ENCODE measurements at places on chromosomes 16 and 17. TPM values are rescaled to one million over a fixed set of nuclear protein-coding genes. Genes with fewer than 3 reads are reported as not detected.

Gene KRT17
- 165 TPM for total RNA-seq

GRCh38 chr17:61463316-61464129, 11.3 kb downstream of the TBX4 start:
- no peak overlapping the region for H3K27ac ChIP-seq
- peaks cover 10% of the 10 kb centered on the region for H3K4me1 ChIP-seq
- H3K4me3 ChIP-seq: no peak overlapping the region
- no peaks in the 10 kb centered on the region for H3K27me3 ChIP-seq

DNA sequence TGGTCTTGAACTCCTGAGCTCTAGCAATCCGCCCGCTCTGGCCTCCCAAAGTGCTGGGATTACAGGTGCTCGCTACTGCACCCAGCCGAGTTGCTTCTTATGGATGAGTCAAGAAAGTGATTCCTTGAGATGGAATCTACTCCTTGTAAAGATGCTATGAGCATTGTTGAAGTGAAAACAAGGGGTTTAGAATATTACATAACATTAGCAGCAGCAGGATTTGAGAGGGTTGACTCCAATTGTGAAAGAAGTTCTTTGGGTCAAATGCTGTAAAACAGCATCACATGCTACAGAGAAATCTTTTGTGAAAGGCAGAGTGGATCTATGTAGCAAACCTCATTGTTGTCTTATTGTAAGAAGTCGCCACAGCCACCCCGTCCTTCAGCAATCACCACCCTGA, 72.7 kb downstream of the NT5M start:
- H3K27me3 ChIP-seq: no peaks in the 10 kb centered on the region
- H3K4me1 ChIP-seq: peaks cover 19% of the 10 kb centered on the region
- H3K4me3 ChIP-seq: no peak overlapping the region
- DNase-seq: no peak
- H3K27ac ChIP-seq: peak overlapping the region; percentile 34

Gene SHISA6
- total RNA-seq: 1.5 TPM

DNA sequence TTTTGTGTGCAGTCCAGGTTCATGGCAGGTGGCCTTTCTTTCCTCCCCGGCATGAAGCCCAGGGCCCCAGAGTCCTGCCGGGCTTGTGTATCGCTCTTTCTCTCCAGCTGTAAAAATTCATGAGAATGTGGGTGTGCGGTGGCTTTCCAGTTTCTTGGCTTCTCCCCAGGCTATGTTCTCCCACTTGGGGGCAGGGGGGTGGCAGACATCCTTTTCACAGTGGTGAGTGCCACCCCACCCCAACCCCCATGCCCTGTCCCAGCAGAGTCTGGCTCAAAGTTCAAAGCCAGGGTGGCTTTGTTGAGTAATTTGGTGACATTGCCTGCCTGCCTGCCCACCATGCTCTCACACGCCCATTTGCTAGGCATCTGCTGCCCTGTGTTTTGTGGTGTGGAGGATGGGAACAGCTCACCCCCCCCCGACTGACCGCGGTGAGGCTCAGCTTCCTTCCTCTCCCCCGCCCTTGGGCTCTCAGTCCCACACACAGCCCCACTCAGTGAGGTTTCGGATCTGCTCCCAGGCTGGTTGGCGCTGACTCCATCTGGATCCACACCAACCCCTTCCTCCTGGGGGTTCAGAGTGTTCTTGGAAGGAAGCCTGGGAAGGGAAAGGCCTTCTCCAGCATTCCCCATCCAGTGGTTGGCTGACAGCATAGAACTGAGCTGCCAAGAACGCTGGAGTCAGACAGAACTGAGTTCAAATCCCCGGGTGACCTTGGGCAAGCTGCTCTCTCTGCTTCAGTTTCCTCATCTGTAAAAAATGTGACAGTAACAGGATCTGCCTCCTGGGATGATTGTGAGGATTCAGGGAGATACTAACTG, 36.0 kb downstream of the CHD9 start:
- no peaks in the 10 kb centered on the region for H3K36me3 ChIP-seq
- H3K27ac ChIP-seq: peak overlapping the region; percentile 76
- peaks cover 93% of the 10 kb centered on the region for H3K4me1 ChIP-seq
- DNase-seq: peak; percentile 99
- peak overlapping the region; percentile 1 for H3K4me3 ChIP-seq

DNA sequence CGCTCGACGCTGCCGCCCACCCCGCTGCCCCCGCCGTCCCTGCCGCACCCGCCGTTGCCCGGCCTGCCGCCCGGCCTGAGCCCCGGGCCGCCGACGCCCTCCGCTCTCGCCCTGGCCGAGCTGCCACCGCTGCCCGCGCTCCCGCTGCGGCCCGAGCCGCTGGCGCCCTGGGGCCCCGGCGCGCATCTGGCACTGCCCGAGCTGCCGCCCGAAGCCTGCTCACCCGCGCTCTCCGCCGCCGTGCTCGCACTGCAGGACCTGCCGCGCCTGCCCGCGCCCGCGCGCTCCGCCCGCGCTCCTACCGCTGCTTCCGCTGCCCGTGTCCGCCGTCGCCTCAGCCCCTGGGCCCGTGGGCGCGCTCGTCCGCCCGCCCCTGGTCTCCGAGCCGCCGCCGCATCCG, 8.4 kb upstream of the CLDN9 start:
- H3K4me1 ChIP-seq: peaks cover 8% of the 10 kb centered on the region
- no peaks in the 10 kb centered on the region for H3K27me3 ChIP-seq
- no peak for DNase-seq
- no peak overlapping the region for H3K27ac ChIP-seq

DNA sequence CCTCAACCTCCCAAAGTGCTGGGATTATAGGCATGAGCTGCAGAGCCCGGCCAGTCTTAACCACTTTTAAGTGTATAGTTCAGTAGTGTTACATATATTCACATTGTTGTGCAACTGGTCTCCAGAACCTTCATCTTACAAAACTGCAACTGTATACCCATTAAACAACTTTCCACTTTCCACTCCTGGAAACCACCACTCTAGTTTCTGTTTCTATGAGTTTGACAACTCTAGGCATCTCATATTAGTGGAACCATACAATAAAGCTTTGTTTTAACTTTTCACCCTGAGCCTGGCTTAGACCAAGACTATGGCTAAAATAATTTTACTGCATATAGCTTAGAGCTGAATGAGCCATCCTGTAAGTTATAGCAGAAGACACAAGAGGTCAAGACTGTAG, 108.0 kb upstream of the GOT2 start:
- H3K4me3 ChIP-seq: no peak overlapping the region
- H3K27ac ChIP-seq: no peak overlapping the region
- no peaks in the 10 kb centered on the region for H3K4me1 ChIP-seq
- H3K36me3 ChIP-seq: no peaks in the 10 kb centered on the region
- no peak for DNase-seq

DNA sequence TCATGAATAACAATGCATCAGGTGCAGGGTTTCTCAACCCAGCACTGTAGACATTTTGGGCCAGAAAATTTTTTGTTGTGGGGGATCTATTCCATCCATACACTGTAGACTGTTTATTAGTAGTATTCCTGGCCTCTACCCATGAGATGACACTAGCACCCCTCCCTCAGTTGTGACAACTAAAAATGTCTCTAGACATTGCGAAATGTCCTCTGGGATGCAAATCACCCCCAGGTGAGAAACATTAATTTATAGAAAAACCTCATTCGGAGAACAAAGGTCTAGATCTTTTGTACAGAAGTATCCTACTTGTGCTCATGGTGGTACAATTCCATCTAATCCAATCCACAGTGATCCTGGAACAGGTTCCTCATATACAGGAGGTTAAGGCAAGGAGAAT, 4.3 kb downstream of the ADAT1 start:
- H3K4me3 ChIP-seq: no peak overlapping the region
- H3K27me3 ChIP-seq: no peaks in the 10 kb centered on the region
- no peak overlapping the region for H3K27ac ChIP-seq
- no peaks in the 10 kb centered on the region for H3K36me3 ChIP-seq

GRCh38 chr17:73791631-73792030, 147.4 kb upstream of the SDK2 start:
- no peaks in the 10 kb centered on the region for H3K4me1 ChIP-seq
- H3K4me3 ChIP-seq: no peak overlapping the region
- H3K27ac ChIP-seq: no peak overlapping the region
- no peak for DNase-seq
- H3K36me3 ChIP-seq: no peaks in the 10 kb centered on the region

DNA sequence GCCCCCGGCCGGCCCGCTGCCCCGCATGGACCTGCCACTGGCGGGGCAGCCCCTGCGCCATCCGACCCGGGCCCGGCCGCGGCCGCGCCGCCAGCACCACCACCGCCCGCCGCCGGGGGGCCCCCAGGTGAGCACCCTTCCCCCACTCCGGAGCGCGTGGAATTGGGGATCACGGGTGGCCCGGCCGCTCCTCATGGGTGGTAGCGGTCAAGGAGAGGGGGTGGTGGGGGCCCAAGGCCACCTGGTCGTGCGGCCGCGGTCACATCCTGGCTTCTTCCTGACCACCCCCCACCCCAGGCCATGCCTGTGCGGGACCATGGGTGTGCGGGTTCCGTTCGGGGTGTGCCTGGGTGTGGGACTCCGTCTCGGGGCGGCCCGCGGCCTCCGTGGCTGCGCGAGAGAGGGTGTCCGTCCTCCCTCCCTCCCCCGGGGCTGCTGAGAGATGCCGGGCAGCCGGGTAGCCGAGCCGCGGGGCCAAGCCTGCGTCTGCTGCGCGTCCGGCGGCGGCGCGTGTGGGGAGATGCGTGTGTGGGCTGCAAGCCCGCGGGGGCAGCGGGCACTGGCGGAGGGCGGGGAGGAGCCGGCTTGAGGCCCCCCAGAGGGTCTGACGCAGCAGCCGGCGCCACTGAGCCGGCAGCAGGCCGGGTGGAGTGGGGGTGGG, 6.8 kb downstream of the ACD start:
- H3K36me3 ChIP-seq: no peaks in the 10 kb centered on the region
- H3K27me3 ChIP-seq: peaks cover 12% of the 10 kb centered on the region
- peak overlapping the region; percentile 38 for H3K4me3 ChIP-seq

GRCh38 chr16:19162085-19162484, 6.0 kb upstream of the SYT17 start:
- no peak overlapping the region for H3K4me3 ChIP-seq
- H3K4me1 ChIP-seq: no peaks in the 10 kb centered on the region
- no peaks in the 10 kb centered on the region for H3K36me3 ChIP-seq
- no peak for DNase-seq
- no peak overlapping the region for H3K27ac ChIP-seq

DNA sequence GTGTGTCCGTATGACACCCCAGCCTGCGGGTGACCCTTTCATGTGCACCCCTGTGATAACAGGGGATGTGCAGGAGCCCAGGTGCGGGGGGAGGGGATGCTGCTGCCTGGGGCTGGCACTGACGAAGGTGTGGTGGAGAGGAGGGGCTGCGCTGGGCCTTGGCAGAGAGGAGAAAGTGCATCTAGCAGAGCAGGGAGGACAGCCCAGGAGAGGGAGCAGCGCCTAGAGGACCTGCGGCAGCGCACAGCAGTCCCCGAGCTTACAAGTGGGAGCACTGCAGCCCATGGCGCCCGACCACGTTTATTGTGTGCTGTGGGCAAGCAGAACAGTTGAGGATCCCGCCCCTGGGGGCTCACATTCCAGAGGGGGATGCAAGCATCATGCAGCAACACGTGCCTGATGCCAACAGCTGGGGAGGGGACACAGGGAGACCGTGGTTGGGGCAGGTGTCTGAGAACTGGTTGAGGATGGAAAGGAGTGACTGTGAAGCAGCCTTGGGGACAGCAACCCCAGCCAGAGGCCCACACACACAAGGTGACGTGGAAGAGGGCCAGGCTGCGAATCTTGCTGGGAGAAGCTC, 10.9 kb upstream of the SLC7A5 start:
- no peak for DNase-seq
- H3K27me3 ChIP-seq: no peaks in the 10 kb centered on the region

DNA sequence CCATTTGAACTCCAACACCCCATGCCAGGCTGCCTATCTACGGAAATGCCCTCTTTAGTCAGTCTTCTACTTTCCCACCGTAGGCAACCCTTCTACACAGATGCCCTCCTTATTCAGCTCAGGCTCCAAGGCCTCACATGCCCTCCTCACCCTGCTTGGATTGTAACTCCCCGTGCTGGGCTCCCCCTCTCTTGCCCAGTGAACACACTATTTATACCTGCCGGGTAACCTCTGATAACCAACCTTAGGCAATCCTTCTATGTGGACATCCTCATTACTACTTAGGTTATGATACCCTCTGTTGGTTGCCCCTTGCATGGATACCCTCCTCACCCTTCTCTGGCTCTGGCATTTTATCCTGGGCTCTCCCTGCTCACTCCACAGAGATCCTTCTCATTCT, 50.3 kb downstream of the NFAT5 start:
- H3K4me1 ChIP-seq: peaks cover 75% of the 10 kb centered on the region
- no peak overlapping the region for H3K4me3 ChIP-seq
- no peaks in the 10 kb centered on the region for H3K27me3 ChIP-seq
- no peak for DNase-seq
- no peaks in the 10 kb centered on the region for H3K36me3 ChIP-seq
- H3K27ac ChIP-seq: no peak overlapping the region

Gene MYH1
- not detected for total RNA-seq

Gene ANKS4B
- not detected for total RNA-seq

DNA sequence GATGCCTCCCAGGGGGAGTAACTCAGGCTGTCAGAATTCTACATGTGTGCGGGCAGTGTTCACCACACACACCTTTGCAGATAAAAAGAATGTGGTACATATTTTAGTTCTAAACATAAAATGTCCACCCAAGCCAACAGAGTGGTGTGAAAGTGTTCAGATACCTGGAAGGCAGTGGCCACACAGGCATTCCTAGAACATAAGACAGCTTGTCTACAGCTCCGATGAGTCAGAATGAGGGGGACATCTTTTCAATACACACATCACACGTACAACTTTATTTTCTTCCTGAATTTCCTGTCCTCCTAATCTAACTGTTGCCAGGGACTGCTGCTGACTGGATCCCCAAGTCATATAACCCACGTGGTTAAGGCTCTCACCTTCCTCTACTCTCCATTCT, 142.3 kb downstream of the ZFHX3 start:
- no peaks in the 10 kb centered on the region for H3K36me3 ChIP-seq
- H3K4me1 ChIP-seq: no peaks in the 10 kb centered on the region
- H3K27ac ChIP-seq: no peak overlapping the region
- DNase-seq: no peak

- no peaks in the 10 kb centered on the region for H3K36me3 ChIP-seq
- no peaks in the 10 kb centered on the region for H3K27me3 ChIP-seq
- peak overlapping the region; percentile 4 for H3K4me3 ChIP-seq
- no peak for DNase-seq
- peak overlapping the region; percentile 74 for H3K27ac ChIP-seq
- H3K4me1 ChIP-seq: peaks cover 45% of the 10 kb centered on the region
These were observed 8.9 kb downstream of the RHBDF2 start for GRCh38 chr17:76492123-76492988.

DNA sequence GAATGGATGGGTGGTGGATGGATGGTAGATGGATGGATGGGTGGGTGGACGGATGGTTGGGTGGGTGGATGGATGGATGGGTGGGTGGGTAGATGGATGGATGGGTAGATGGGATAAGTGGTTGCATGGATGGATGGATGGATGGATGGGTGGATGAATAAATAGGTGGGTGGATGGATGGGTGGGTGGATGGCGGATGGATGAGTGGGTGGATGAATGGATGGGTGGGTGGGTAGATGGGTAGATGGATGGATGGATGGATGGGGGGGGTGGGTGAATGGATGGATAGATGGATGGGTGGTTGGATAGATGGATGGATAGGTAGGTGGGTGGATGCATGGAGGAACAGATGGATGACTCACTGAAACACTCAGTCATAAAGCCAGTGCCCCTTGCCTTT, 51.0 kb upstream of the FASN start:
- H3K27me3 ChIP-seq: no peaks in the 10 kb centered on the region
- H3K4me3 ChIP-seq: no peak overlapping the region
- no peaks in the 10 kb centered on the region for H3K36me3 ChIP-seq

- DNase-seq: no peak
- peaks cover 8% of the 10 kb centered on the region for H3K36me3 ChIP-seq
- no peaks in the 10 kb centered on the region for H3K4me1 ChIP-seq
- no peak overlapping the region for H3K4me3 ChIP-seq
These were observed 34.6 kb downstream of the NME2 start for GRCh38 chr17:51200846-51201245.

GRCh38 chr17:6408276-6408675, 26.6 kb downstream of the AIPL1 start:
- H3K36me3 ChIP-seq: no peaks in the 10 kb centered on the region
- no peak for DNase-seq
- no peak overlapping the region for H3K4me3 ChIP-seq
